Activated T-helper 1 cell treated with Interleukin-2 at 50 U/mL for 16 hours (primary cell): ENCODE measurements at places on chromosomes 1 and 21.

DNA sequence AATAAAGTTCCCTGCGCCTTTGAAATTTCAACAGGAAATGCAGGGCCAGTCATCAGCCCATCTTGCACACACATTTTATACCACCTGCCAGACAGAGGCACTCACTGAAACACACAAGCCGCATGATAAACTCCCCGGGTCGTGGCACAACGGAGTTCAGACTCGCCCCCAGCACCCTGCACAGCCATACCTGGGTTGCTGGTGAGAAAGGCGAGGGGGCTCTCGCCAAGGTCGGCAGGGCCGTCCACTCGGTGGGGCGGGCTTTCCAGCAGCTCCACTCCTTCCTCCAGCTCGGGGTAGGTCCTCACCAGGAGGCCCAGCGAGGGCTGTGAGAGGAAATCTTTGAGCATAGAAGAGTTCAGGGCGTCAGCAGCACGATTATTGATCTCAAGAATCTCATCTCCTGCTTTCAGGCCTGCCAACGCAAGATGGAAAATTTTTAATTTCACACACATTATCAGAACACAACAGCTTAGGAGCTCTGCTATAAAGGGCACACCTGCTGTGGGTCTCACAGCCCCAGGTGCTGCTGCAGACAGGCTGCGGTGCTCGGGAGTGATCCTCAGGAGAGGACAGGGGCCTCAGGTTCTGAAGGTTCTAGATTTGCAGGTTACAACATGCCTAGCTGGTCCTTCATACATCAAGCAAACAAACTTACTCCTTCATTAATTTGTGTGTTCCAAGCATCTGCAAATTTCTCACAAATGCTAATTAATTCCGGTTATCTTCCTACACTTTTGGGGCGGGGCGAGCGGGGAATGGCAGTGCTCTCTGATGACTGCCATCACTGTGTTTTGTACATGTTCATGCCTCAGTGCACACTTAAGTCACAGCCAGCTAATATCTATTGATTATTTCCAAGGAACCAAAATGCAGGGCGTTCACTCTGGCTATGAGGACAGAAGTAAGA, 144.2 kb upstream of the KRTAP19-8 start:
- DNase-seq, result peak; percentile 32

GRCh38 chr1:30727824-30728223, 4.4 kb upstream of the MATN1 start:
- no peak for DNase-seq

- no peak for DNase-seq
These were observed 3.5 kb upstream of the SH3BGRL3 start for GRCh38 chr1:26276432-26276838.

GRCh38 chr1:6317098-6317760, 56.3 kb upstream of the GPR153 start:
- no peak for DNase-seq

GRCh38 chr1:231923491-231924041, 297.0 kb downstream of the DISC1 start:
- no peak for DNase-seq

DNA sequence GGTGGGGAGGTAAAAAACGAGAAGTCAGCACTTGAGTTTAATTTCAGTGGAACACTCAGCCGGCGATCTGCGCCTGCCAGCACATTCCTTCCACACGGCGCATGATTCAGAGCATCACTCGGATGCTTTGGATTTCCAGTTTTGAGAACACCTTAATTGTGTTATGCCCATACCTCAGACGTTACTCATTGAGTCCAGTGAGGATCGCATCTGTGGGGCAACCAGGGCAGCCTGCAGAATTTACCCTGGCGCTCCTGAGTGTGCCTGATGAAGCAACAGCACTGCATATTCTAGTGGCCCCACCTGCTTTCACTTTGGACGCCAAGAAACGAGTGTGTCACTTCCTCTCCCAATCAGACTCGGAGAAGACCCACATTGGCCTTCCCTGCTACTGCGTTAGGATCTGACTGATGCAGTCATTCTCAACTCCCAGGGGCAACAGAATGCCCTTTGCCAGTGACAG, 19.9 kb downstream of the FAM89A start:
- DNase-seq, result no peak
